ENCODE measurements at places on chromosomes 6 and 20. TPM values are rescaled to one million over a fixed set of nuclear protein-coding genes. Genes with fewer than 3 reads are reported as not detected.
A peak's percentile ranks its signal among the peaks of the same experiment; 100 is the strongest.

Gene RIPOR2
- polyA plus RNA-seq = not detected

DNA sequence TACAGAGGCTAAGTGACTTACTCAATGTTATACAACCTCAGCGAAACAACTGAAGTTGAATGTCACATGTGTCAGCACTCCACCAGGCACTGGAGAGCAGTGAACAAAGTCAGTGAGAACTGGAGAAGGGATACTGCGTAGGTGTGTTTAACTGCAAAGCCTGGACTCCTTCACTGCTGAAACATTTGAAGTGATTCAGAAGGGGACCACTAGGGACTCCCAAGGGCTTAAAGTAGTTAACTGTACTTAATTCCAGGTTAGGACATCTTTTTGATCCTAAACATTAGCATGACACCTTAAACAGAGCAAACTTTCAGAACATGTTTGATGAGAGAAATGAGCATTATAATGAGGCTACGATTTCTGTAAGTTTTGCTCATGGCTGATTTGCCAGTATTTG lies 45.0 kb upstream of the ZBTB24 start:
- peak; percentile 17 for DNase-seq

Gene GSTA3
- polyA plus RNA-seq = not detected

Gene LGSN
- 8.1 TPM for polyA plus RNA-seq

GRCh38 chr20:24990810-24991252 lies 1.7 kb downstream of the APMAP start:
- DNase-seq = no peak

Gene EIF6
- 292 TPM for polyA plus RNA-seq

- no peak for DNase-seq
These were observed 436.7 kb downstream of the MEI4 start for GRCh38 chr6:78089531-78089930.

Gene DNMT3B
- 9.5 TPM for polyA plus RNA-seq

GRCh38 chr6:12875051-12875450 lies 158.5 kb downstream of the PHACTR1 start:
- no peak for DNase-seq

Gene PPP1R14C
- 0.46 TPM for polyA plus RNA-seq

DNA sequence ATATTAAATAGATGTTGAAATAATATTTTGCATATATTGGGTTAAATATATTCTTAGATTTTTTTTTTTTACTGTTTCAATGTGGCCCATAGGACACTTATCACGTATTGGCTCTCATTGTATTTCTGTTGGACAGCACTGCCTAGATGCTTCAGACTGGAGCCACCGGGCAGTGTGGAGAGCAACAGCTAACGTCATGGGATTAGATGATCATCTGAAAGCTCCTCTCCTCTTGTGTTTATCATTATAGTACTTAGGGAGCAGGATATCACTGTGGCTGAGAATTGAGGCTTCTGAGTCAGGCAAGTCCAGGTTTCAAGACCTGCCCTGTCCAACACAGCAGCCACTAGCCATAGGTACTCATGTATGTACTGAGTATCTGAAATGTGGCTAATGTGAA lies 87.4 kb downstream of the ZHX3 start:
- DNase-seq = no peak

- no peak for DNase-seq
These were observed 30.2 kb upstream of the IL17A start for GRCh38 chr6:52155791-52156576.

GRCh38 chr6:134080171-134080795 lies 27.9 kb upstream of the SLC2A12 start:
- DNase-seq = no peak

Gene LHFPL5
- polyA plus RNA-seq = 0.16 TPM

Gene EYS
- polyA plus RNA-seq = not detected
